Activated CD4-positive, alpha-beta T cell treated with anti-CD3 and anti-CD28 coated beads, Interleukin-2, amount 50 U/mL, for 48 hours (primary cell): ENCODE measurements at places on chromosomes 4 and X.

DNA sequence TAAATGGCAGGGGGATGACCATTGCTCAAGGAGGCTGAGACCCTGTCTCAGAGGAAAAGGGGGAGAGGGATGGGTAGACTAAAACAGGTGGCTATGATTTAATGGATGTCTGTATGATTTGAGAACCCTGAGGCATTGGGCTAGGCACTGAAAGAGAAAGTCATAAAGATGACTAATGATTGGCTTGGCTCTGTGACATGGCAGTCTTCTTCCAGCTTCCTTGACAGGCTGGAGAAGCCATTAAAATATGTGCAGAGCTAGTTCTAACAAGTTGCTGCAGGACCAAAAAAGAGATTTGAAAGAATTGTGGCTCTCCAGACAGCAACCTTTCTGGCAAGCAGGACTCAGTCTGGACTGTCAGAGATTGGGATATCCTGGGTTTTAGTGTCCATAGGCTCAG is 53.6 kb downstream of the AMER1 start:
- DNase-seq = no peak

DNA sequence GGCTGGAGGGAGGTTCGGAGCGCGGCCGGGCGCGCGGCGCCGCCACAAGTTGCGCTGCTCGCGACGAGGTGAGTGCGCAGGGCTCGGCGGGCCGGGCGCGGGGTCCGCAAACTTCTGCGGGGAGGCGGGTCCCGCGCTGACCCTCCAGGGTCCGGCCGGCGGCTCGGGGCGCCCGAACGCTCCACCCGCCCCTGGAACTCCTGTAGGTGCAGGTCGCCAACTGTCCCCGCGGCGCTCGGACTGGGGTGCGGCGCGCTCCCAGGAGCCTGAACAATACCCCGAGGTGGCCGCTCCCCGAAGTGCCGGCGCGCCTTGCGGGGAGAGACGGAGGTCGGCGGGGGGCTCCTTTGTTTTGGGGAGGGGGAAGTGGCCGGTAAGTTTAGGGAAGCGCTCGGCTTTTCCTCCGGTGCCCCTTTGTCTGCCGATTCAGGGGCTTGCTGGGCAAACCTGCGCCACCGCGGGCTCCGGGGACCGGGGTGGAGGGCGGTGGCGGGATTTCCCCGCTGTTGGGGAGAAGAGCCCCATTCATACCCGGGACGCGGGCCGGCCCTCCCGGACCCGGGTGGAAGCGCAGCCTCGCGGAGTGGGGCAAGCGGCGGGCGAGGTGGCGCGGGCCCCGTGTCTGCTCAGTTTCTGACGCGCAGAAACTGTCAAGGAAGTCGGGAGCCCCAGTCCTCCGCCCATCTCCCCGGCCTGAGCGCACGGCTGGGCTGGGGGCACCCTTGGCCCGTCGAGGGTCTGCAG is 694 bp downstream of the TBL1X start:
- peak; percentile 27 for DNase-seq

DNA sequence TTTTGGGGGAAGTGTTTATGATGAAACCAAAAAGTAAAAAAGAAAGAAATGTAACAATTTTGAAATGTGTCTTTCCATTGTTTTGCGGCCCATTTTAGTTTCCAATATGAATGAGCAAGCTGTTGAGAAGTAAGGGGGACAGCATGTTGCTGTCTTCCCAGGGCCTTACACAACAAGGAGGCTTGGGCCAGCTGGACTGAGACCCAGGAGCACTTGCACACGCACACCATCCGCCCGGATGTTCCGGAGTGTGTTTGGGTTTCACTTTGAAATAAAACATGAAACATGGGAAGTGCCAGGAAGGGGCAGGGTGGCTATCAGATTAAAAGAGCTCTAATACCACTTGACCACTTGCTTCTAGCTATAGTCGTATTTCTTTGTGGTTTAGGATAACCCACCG is 144.4 kb downstream of the NHS start:
- no peak for DNase-seq

DNA sequence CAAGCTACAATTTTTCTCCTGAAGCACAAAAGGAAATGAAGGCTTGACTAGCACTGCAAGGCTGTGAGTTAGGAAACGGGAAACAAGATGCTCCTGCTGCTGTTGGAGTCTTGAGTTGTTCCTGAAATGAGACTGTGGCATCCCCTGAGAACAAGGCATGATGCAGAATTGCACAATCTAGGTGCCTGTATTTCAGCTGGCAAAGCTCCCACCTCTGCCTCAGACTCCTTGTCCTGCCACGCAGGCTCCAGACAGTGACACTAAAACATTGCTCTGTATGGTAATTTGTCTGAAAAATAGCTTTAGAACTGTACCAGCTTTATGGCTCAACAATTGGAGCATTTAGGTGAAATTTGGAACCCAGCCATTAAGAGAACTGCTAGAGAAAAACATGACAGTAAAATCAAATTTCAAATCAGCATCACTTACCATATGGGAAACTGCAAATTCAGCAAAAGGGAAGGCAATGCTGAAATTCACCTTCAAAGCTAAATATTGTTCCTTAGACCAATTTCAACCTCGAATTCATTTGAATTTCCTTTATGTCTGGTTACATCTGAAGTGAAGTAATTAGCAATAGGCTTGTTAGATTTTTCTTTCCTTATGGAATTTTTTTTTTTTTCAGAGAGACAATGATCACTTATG is 103.4 kb downstream of the MFAP3L start:
- no peak for DNase-seq

GRCh38 chr4:38411981-38412536 is 251.9 kb upstream of the KLF3 start:
- DNase-seq = no peak

DNA sequence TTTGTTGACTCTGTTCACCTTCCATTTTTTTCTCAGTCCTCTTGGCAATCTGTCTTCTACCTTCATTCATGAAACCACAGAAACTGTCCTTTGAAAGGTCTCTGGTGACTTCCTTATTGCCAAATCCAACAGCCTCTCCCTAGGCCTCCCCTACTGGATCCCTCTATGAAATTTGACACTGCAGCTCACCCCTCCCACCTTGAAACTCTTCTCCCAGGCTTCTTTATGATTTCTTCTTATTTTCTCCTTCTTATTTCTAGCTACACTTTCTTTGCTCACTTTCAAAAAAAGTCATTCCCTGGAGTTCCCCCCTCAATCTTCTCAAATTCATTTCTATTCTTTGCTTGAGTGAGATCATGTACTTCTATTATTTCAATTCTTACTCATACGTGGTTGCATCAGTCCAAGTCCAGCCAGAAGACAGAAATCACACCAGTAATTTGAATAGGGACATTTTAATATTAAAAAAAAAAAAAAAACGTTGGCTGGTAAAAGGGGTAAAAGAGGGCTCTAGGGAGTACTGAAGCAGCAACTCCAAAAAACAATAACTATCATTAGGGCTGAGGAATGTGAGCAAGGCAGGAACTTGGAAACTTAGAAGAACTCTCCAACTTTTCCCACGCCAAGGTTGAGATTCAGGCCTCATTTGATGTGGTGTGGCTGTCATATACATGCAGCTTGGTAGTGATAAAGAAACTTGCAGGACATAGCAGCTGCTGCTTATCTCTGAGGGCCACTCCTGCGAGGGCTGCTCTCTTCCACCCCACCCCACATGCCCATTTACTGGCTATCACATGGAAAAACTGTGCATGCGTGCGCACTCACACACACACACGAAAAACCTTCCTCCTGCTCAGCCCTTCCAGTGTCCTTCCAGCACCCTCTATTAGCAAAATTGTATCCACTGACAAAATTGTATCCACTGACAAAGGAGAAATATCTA is 169.8 kb upstream of the GALNT7 start:
- DNase-seq = no peak

DNA sequence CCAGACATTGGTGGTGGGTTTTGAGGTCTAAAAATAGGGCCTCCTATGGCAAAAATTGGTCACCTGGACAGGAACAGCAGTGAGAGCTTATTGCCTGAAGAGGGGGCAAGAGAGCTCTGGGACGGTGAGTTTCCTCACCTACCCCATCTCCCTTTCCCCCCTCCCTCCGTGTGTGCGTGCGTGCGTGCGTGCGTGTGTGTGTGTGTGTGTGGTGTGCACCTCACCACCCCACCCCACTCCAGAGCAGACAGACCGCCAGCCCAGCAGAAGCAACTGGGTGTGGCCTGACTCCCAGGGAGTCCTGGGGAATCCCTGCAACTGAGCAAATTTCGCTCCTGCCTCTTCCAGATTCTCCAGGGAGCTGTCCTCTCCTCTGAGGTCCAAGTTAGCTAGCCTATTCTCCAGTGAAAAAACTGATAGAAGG is 44.7 kb downstream of the PRPS1 start:
- DNase-seq = peak; percentile 75

DNA sequence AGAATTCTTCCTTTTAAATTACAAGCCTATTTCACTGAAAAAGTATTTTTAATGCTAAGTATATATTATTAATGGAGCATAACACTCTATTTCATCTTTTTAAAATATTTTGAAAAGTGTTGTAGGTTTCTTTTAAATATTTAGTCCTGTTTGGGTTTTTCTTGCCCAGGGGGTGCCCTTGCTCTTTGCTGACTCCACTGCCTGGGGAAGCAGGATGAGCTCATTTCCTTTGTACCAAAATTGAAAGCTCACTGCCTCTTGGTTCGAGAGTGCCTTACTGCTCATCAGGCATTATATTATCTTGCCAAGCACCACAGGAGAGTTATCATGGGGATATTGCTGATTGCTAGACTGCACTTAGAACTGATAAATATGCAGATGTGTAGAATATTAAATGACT is 819.2 kb downstream of the PCDH18 start:
- DNase-seq = no peak

DNA sequence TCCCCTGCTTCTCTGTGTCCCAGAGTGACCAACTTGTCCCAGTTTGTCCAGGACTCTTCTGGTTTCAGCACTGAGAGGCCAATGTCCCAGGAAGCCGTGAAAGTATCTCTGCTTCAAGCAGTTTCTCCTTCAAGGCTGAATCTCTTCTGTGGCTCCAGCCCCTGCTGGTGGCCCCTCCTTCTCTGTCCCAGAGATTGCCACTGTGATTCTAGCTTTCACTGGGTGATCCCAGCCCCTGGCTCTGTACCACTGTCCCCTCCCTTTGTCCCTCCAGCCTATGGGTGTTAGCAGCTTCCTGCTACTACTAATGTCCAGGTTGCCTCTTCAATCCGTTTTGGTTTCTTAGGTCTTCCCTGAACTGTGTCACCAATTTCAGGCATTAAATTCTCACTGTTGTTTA is 70.5 kb downstream of the SOX3 start:
- DNase-seq = no peak

DNA sequence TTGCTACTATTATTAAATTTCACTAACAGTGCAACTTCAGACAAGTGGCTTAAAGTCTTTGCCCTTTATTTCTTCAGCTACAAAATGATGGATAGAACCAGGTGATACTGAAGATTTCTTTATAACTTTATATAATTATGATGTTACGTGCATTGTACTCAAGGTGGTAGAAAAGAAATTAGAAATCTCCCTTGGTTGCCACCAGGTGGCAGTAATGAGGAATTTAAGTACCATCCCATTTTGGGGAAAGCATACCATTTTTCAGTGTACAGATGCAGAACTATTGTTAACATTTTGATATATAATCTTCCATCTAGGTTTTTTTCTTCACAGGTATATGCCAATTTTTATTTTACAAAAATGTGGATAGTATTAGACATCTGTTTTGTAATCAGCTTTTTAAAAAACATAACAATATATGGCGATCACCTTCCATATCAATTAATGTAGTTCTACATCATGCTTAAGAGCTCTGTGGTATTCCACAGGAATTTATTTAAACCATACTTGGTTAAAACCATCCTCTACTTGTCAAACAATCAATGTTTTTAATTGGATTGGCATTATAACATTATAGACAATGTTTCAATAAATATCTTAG is 37.7 kb upstream of the RAB33B start:
- no peak for DNase-seq

- peak; percentile 37 for DNase-seq
Observed at GRCh38 chrX:110409925-110410324, 51.3 kb downstream of the RTL9 start.

DNA sequence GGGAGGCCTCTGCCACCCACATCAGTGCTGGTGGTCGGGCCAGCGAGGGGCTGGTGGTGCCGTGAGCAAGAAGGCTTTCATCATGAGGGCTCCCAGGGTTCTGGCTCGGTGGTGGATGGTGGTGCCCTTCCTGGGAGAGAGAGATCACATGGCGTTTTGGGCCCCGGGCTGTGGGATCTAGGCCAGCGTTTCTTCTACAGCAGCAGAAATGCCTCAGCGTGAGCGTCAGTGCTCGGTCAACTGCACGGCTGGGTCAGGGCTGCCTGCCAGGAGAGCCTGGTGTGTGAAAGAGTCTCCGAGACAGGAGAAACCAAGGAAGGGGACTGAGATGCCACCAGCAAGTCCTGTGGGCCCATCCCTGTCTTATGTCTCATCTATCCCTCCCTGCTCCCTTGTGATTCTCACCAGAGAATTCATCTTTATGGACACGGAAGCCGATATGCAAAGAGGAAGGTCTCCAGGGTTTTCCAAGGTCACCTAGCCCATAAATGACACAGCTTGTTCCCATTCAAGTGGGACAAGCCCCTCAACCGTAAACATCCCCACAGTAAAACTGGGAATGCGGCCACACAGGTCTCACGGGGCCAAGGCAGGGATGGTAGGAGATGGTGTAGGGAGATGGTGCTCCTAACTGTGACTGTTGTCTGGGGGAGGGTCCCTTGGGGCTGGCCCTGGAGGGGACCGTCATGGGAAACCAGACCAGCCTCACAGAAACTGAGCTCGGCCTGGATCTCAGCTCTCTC is 99.2 kb downstream of the SORCS2 start:
- no peak for DNase-seq

- no peak for DNase-seq
Observed at GRCh38 chrX:24146283-24146949, 3.1 kb upstream of the ZFX start.

- DNase-seq = no peak
Observed at GRCh38 chr4:179372242-179372641, 1930.0 kb upstream of the AGA start.

- DNase-seq = no peak
Observed at GRCh38 chr4:31370866-31371465, 650.8 kb downstream of the PCDH7 start.

DNA sequence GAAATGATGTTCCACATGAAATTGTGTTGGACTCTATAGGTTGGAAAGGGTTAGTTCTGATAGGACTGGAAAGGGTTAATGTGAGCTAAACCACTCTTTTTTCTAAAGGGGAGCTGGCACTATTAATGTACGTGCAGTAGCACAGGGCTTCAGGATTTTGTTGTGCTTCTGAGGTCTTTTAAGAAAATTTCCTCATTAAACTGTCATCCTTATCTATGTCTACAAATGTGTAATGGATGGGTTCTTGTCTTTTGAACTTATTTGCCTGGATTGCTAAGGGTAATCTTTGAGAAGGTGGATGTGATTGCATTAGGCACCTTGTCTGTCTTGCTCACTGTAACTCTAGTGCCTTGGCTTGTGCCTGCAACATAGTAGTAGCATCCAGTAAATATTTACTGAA is 106.0 kb upstream of the SLC4A4 start:
- no peak for DNase-seq

DNA sequence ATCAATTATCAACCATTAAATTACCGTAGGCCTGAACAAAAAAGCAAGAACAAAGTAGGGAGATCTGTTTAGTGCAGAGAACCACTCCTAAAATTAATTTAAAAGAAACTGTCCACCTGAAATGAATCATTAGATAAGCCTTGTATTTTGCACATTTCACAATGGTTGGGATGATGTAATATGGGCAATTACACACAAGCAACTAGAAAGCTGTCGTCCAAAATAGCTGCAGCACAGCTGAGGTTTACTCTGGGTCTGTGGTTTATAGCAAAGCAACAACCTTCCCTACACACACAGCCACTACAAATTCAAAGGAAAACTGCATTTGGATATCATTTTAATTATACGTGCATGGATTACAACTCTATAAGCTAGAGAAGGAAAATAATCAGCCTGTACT is 28.5 kb downstream of the PCDH19 start:
- DNase-seq = no peak
